ENCODE measurements at places on chromosomes 16 and 17.

- DNase-seq, result no peak
Observed at GRCh38 chr16:81615411-81615810, 163.7 kb upstream of the PLCG2 start.

GRCh38 chr16:67539691-67540635, 11.3 kb downstream of the RIPOR1 start:
- DNase-seq, result no peak

DNA sequence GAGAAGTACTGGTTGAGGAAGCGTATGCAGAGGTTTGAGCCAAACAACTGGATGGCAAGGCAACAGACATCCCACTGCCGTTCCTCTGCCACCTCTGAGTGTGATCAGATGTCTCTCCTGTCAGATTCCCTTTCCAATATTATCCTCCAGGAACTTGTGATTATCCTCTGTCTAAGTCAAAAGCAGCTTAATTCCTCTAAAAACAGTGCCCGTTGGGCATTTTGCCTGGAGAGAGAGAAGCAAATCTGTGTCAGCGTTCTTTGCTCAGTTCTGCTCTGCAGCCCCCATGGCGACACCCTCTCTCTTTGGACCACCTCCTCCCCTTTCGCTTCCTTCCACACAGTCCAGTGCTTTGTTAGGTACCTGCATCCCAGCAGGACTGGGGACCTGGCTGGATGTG, 56.1 kb upstream of the TBX2 start:
- DNase-seq, result no peak

DNA sequence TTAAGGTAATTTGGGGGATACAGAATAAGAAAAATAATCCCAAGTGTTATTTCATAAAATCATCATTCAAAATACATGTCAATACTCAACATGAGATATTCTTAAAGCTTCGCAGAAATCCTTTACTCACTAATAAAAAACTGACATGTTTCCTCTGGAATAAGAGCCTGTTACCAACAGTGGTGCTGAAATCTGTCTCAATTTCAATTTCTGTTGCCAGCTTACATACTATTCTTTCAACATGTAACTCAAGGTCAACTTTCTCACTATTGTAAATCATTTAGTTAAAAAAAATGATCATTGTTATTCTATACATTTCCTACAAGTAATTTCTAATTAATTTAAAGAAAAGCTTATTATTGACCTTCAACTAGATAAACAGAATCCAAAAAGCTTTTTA, 67.9 kb downstream of the CEP95 start:
- DNase-seq, result no peak
